ENCODE measurements at places on chromosomes 1 and 21. TPM values are rescaled to one million over a fixed set of nuclear protein-coding genes. Genes with fewer than 3 reads are reported as not detected.

Gene ANGPTL3
- not detected for total RNA-seq

Gene PRAMEF14
- not detected for total RNA-seq

Gene WNT2B
- 6.7 TPM for total RNA-seq

Gene COL11A1
- total RNA-seq: 0.82 TPM

Gene SLC6A9
- 38.1 TPM for total RNA-seq

Gene SLC5A9
- 3.0 TPM for total RNA-seq
